ENCODE measurements at places on chromosomes 6 and 20.

GRCh38 chr20:7758406-7758805 lies 181.9 kb downstream of the HAO1 start:
- no peak for DNase-seq

GRCh38 chr6:13044896-13045295 lies 283.4 kb downstream of the TBC1D7 start:
- DNase-seq: no peak

GRCh38 chr20:16966276-16966880 lies 218.2 kb downstream of the OTOR start:
- DNase-seq: no peak

DNA sequence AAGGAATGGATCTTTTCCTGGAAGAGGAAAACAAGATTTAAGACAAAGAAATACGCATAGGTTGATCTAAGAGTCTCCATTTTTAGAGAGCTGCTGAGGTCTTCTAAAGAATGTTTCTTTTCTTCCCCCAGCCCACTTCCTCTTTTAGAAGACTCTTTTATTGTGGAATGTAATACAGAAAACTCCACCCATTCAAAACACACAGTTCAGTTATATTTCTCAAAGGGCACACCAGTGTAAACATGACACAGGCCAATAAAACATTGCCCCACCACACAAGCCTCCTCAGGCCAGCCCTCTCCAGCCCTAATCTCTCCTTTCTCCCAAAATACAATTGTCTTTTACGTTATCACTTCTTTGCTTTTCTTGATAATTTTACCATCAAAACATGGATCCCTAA lies 42.8 kb downstream of the SLC35B3 start:
- no peak for DNase-seq

DNA sequence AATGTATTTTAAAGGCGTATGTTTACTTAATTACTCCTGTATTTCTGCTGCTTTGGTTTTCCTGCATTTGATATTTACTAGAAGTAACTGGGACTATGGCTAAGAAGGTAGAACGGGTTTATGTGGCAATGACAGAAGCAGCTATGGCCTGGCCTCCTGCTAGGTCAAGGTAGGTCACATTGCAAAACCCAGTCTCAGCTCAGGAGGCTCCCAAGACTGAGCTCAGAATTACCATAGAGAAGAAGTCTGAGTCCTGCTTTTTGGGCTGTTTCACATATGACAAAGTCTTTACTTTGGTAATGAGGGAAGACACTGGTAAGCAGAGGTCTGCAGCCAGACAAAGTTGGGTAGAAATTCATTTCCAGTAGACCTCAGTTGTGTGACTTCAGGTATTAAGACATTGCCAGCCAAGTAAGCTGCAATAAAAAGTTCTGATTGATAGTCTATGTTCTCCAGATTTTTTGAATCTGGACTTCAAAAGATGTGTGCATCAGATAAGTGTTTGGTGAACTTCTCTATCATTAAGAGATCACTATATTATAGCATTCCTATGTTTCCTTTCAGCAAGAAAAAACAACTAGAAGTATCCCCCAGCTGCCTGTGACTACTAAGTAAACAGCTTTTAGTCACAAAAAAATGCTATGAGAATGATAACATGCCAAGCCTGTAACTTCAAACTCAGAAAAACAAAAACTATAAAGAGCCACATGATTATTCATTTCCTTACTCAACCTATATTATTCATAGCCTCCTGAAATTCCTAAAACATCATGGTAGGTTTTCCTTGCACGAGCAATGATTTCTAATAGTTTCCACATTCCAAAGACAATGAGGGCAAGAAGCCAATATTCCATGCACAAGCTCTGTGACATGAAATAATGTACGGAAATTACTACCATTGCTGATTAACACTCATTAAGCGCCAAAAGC lies 312.3 kb downstream of the HAO1 start:
- no peak for DNase-seq

DNA sequence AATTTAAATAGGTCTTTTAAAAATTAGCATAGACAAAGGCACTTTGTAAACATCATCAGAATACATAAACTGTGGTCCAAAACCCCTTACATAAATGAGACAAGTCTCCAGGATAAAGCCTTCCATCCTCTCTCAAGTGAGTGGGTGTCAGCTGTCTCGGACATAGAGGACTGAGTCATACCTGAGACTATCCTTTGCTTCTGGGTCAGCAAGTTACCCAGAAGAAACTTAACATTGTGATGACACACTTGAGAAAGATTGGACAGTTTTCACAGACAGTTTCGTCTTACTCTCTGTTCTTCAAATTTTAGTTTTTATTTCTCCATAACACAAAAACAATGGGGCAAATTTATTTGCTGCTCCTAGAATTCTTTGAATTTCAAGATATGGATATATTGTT lies 838.0 kb downstream of the DHX35 start:
- DNase-seq: peak; percentile 88

GRCh38 chr20:646107-646867 lies 6.7 kb downstream of the SRXN1 start:
- DNase-seq: no peak

DNA sequence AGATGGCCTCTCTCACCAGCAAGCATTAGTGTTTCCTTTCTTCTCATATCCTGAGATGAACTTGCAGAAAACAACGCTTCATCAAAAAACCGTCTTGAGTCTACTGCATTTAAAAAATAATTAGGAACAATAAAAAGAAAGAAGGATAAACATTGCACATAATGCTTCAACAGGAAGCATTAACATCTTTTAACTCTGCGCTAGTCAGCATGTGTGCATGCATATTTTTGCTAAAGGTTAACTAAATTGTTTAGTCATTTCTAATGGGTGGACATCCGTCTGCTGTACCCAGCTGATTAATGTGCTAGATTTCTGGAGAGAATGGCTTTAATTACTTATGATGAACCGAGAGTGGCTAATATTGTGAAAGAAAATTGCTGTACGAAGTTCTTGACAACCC lies 349.3 kb downstream of the SOX4 start:
- no peak for DNase-seq

- DNase-seq: no peak
Observed at GRCh38 chr20:38152175-38152620, 12.9 kb downstream of the TGM2 start.
